ENCODE measurements at places on chromosomes 5 and 9. TPM values are rescaled to one million over a fixed set of nuclear protein-coding genes. Genes with fewer than 3 reads are reported as not detected.

DNA sequence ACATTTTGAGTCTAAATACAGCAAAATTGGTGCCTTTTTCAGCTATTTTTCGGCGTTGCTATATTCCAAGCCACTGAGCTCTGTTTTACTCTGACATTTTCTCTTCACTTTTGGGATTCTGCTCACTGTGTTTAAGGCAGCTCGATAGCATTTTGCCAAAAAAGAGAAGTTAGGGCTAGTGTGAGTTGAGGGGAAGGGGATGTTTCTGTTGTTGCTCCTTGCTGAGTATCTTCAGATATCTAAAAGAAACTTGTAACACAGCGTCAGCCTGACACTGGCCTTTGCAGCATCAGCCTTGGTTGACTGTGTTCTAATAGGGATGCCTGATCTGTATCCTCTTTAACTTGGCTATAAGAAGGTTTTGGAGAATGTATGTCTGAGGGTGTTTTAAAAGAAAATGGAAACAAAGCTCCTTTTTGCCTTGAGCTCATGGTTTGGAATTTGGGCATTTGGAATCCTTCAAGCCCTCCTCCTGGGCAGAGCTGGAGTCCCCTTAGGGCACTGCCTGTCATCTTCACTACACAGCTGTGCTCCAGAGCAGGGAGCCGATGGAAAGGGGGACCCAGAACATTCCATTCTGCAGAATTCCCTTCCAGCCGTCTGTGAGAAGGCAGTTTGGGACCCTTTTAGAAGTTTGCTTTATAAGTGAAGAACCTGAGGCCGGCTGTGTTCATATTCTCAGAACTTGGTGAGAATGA, 63.0 kb downstream of the EXOSC2 start:
- H3K4me3 ChIP-seq: no peak overlapping the region
- no peaks in the 10 kb centered on the region for H3K36me3 ChIP-seq
- no peak overlapping the region for H3K27ac ChIP-seq
- peaks cover 21% of the 10 kb centered on the region for H3K4me1 ChIP-seq
- DNase-seq: no peak
- H3K27me3 ChIP-seq: no peaks in the 10 kb centered on the region

DNA sequence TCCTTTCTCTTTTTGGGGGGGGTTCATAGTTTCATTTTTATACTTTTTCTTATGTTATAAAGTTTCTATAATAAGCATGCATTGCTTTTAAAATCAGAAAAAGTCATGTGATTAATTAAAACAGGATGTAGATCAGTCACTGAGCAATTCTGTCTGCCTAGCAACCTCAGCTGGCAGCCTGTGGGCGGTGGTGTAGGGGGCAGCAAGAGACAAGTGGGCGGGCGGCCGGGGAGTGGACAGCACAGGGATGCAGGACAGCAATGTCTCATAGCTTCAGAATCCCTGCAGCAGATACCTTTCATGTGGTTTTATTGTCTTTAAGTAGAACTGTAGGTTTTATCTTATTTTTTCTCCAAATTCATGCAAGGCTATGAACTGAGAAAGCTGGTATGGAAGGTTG, 101.9 kb upstream of the S1PR3 start:
- DNase-seq: no peak
- no peak overlapping the region for H3K4me3 ChIP-seq
- H3K36me3 ChIP-seq: no peaks in the 10 kb centered on the region
- no peak overlapping the region for H3K27ac ChIP-seq

GRCh38 chr9:91131433-91131839, 230.3 kb downstream of the AUH start:
- H3K36me3 ChIP-seq: peaks cover 18% of the 10 kb centered on the region
- H3K27ac ChIP-seq: peak overlapping the region; percentile 97
- H3K27me3 ChIP-seq: no peaks in the 10 kb centered on the region
- H3K4me3 ChIP-seq: peak overlapping the region; percentile 55

DNA sequence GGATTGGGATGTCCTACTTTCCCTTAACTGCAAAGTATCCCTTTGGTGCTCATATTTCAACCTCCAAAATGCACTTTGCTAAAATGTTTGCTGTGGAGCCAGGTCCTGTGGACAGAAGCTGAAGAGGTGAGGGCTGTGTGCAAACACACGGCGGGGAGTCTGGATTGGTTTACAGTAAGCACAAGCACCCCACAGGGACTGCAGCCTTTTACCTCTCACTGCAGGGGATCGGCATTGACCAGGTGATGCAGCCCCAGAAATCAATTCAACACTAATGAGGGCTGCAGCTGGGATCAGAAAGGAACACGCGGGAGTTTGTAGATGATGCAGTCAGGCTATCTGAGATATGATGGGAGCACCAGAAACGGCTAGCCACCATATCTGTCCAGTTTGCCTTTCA, 450.9 kb downstream of the CCDC171 start:
- no peak overlapping the region for H3K4me3 ChIP-seq
- DNase-seq: no peak
- peaks cover under 1% of the 10 kb centered on the region for H3K27me3 ChIP-seq

GRCh38 chr9:95746408-95747180, 128.9 kb upstream of the ERCC6L2 start:
- H3K27me3 ChIP-seq: peaks cover 5% of the 10 kb centered on the region
- H3K27ac ChIP-seq: no peak overlapping the region
- peaks cover 5% of the 10 kb centered on the region for H3K4me1 ChIP-seq

GRCh38 chr5:106843812-106844416, 826.8 kb downstream of the EFNA5 start:
- no peaks in the 10 kb centered on the region for H3K36me3 ChIP-seq
- H3K4me1 ChIP-seq: no peaks in the 10 kb centered on the region
- DNase-seq: no peak
- no peak overlapping the region for H3K4me3 ChIP-seq

DNA sequence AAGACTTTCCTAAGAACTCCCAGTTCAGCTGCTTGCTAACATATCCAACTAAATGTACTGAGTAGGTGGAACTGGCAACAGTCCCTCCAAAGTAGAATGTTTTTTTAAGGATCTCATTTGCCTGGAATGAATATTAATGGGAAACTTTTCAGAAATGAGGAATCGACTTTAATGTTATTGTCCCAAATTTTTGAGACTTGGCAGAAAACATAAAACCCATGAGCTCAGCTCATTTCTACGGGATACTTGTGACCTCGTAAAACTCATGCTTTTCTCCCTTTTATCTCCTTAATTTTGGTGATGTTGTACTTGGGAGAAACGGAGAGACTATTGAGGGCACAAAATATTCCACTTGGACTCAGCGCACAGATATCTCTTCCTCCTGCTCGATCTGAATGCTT, 296.8 kb downstream of the EBF1 start:
- no peaks in the 10 kb centered on the region for H3K36me3 ChIP-seq
- H3K4me1 ChIP-seq: no peaks in the 10 kb centered on the region
- H3K27me3 ChIP-seq: no peaks in the 10 kb centered on the region
- DNase-seq: no peak

GRCh38 chr5:123086376-123087055, 2.5 kb upstream of the PRDM6 start:
- H3K4me3 ChIP-seq: no peak overlapping the region
- H3K36me3 ChIP-seq: peaks cover 4% of the 10 kb centered on the region
- DNase-seq: no peak
- no peak overlapping the region for H3K27ac ChIP-seq

- H3K4me3 ChIP-seq: no peak overlapping the region
- peaks cover 50% of the 10 kb centered on the region for H3K4me1 ChIP-seq
- no peaks in the 10 kb centered on the region for H3K36me3 ChIP-seq
- H3K27ac ChIP-seq: no peak overlapping the region
These were observed 33.0 kb upstream of the ARHGAP26 start for GRCh38 chr5:142737179-142737578.

GRCh38 chr5:94778732-94779131, 160.3 kb downstream of the SLF1 start:
- no peaks in the 10 kb centered on the region for H3K27me3 ChIP-seq
- H3K4me3 ChIP-seq: no peak overlapping the region
- H3K27ac ChIP-seq: no peak overlapping the region
- H3K36me3 ChIP-seq: no peaks in the 10 kb centered on the region
- no peak for DNase-seq

The GMCL2 gene
- polyA plus RNA-seq: not detected

The TTC39B gene
- polyA plus RNA-seq: 3.8 TPM

The SGCD gene
- 0.09 TPM for polyA plus RNA-seq

The CSF2 gene
- polyA plus RNA-seq: not detected

The PFN3 gene
- polyA plus RNA-seq: not detected

The RLN1 gene
- polyA plus RNA-seq: 2.5 TPM

The DRD1 gene
- polyA plus RNA-seq: not detected

The GPX3 gene
- not detected for polyA plus RNA-seq

The NDOR1 gene
- 1.7 TPM for polyA plus RNA-seq

The LRRC26 gene
- polyA plus RNA-seq: 0.22 TPM

The CNOT8 gene
- 145 TPM for polyA plus RNA-seq

Data from immature natural killer cell (primary cell).